Activated CD4-positive, alpha-beta T cell treated with anti-CD3 and anti-CD28 coated beads for 1 hour (primary cell): ENCODE measurements at places on chromosomes 2 and 18.

- DNase-seq: no peak
Measured at GRCh38 chr2:186659383-186659782, 34.5 kb upstream of the FAM171B start.

DNA sequence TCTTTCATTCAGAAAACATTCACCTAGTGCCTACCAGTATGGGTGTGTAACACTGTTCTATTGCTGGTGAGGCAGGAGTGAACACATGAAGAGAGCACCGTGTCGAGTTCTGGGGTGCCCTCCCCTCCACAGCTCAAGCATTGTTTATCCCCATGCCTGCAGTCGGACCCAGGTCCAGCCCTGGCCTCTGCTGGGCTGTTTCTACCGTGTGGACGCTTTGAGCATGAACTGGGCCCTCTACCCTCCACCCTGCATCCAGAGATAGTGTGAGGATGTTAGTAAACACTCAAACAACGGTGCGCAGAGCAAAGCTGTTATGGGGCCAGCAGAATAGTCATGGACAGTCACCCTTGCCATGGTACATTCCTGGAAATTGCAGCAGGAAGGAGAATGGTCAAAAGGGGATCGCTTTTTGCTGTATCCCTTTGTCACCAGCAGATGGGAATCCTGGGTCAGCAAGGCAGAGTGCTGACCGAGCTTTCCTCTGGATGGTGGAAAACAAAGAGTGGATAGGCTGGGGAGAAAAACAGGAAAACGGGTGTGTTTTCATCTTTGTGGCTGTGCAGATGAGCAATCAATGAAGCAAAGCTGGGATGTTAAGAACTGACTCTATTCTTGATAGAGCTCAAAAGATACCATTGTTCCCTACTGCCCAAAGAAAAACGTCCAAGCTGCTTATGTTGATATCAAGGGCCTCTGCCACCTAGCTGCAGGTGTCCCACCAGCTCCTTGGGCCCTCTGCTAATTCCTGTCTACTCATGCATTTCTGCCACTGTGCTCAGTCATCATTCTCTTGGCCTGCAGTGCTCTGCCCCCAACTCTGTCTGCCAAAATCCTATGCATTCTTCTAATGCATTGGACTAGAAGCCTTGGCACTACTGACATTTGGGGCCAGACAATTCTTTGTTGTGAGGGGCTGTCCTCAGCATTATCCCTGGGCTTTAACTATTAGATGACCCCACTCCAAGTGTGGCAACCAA is 38.7 kb downstream of the REEP1 start:
- DNase-seq: no peak

GRCh38 chr18:8657050-8657820 is 48.0 kb downstream of the RAB12 start:
- DNase-seq: no peak

- DNase-seq: no peak
Measured at GRCh38 chr18:3269241-3269913, 7.4 kb downstream of the MYL12B start.

GRCh38 chr18:58177004-58177717 is 133.1 kb downstream of the NEDD4L start:
- DNase-seq: no peak
